ENCODE measurements at places on chromosomes 1 and 21.

- no peak for DNase-seq
These were observed 6.7 kb upstream of the CD55 start for GRCh38 chr1:207314816-207315215.

DNA sequence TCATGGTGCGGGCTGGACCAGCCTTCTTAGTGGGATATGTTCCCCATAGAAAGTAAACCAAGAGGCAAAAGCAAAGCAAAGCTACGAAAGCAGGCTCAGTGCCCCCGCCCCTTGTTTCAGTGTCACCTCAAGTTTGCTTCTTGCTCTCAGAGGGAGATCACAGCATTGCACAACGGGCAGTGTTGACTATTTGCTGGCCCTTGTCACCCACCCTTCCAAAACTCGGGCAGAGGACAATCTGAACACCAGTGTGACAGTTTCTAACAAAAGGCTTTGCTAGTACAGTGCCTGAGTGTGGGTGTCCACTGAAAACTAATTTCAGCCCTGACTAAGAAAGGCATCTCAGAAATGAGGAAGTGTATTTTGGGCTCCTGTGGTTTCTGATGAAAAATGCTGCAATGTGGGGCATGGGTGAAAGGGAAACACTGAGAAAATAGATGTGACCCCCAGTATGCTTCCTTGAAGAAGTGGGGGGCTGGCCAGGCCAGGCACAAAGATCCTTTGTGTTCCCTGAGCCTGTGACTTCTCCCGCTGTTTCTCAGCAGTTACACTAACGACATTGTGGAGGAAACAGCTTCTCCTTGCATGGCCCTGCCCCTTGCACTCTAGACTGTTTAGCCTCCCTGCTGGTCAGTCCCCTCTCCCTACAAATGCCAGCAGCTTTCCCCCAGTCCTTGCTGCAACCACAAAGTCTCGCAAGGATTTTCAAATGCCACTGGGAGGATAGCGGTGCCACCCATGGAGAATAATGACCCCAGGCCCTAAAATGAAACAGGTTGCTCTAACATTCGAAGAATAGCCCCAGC is 33.3 kb upstream of the KCNE1 start:
- peak; percentile 18 for DNase-seq

- no peak for DNase-seq
These were observed 189.8 kb upstream of the PLXNA2 start for GRCh38 chr1:208433971-208434370.

DNA sequence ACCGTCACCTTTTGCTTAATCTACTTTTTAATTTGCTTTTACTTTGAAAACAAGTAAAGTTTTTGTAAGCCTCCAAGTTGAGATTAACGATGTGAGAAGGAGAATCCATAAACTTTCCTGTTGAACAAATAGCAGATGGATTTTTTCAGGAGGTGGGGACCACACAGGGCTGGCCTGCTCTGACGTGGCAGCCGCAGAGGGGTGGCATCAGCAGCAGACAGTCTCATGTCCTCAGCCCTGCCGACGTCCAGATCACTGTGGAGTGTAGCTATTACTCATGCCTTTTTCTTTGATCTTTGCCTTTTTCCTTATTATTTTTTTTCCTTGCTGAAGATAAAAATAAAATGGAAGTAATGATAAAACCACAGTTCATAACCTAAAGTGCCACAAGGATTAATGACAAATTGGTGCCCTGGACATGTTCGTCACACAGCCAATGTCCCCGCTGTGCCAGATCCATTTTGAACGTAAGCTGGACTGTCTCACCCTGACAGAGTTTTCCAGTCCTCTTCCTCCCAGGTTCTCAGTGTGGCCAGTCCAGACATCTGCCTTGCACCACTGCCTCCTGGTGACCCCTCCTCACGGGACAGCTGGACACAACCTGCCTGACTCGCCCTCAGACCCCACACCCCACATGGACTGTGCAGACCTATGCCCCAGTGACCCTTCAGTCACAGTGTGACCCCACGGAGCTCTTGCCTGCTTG is 15.4 kb upstream of the ZBTB21 start:
- no peak for DNase-seq

DNA sequence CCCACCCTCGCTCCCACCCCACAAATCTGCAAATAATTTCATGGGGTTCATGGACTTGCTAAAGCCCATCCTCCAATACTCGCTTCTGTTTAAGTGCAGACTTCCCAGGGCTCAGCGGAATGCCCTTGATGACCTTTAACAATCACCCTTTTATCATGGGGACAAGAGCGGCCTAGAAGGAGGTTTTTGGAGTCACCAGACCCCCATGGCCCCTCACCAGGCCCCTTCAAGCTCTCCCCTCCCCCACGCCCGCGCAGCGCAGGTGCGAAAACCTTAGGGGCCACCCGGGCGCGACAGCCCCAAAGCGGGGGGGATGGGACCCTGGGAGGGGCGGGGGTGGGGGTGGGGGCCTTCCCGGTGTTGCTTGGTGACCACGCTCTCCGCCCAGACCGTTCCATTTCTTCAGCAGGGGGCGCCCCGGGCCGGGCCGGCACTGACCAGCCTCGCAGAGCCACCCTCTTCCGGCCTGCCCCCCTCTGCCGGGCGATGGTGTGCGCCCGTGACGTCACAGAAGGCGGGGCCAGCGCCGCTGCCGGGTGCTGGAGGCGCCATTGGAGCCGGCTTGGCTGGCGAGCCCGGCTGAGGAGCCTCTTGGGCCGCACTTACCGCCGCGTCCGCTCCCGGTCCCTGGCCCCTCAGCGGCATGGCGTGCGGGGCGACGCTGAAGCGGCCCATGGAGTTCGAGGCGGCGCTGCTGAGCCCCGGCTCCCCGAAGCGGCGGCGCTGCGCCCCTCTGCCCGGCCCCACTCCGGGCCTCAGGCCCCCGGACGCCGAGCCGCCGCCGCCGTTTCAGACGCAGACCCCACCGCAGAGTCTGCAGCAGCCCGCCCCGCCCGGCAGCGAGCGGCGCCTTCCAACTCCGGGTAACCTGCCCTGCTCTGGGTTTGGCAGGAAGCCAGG is at the start of gene AKIRIN1:
Gene AKIRIN1 (plus strand): TSS at position 539 of the 900 bp plus-strand sequence. CDS start 105 bp downstream, at position 644.
- peak; percentile 87 for DNase-seq

GRCh38 chr1:202561726-202562443 is 148.4 kb downstream of the SYT2 start:
- DNase-seq, result peak; percentile 24

DNA sequence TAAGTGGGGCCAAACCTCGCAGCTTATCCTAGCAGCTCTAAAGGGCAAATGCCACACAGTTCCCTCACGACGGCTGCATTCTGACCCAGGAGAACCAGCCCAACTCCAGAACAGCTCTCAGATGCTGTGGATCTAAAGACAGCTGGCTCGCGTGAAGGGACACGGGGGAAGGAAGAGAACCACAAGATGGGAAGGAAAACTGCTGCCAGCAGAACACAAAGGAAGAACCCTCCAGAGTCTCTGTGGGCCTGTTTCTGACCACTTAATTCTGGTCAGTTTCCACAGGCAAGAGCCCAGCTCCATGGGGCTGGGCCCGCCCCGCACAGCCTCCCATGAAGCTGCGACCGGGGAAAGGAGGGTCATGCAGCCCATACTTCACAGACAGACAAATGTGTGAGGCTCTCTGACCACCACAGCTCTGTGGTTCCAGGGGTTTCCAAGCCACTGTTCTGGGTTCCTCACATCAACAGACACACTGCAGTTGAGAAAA is 61.1 kb downstream of the SLC45A1 start:
- DNase-seq, result no peak

GRCh38 chr1:55726994-55727393 is 511.8 kb upstream of the USP24 start:
- no peak for DNase-seq

DNA sequence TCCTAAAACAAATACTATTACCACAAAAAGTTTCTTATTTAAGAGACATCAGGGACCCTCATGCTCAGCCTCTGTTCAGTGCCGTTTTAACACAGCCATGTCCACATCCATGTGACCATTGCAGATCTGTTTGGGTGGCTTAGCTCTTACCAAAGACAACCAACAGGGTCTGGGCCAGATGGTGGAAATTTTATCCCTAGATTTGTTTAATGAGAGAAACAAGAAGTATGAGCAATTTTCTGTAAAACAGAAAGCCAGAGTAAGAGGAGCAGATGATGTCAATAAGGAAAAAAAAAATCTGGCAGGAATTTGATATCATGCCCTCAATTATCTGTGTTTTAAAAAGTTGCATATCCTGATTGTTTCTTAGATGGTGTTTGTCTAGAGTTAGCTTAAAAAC is 299.9 kb downstream of the TM2D1 start:
- DNase-seq, result no peak

GRCh38 chr1:47514229-47514628 is 76.4 kb downstream of the FOXD2 start:
- no peak for DNase-seq

DNA sequence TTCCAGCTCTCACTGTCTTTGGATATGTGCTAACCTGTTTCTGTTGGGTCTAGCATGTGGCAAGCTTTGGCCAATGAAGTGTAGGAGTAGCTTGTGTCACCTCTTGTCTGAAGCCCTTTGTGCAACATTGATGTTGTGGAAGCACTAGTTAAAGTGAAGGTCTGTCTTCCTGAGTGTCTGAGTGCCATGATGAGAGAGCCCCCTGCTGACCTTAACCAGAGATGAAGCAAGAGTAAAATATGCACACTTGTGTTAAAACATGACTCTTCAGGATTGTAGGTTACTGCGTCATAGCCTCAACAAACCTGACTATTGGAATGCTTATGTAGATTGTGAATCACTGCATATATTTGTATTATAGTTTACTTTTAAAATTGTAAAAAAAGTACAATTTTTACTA is 103.7 kb downstream of the NCAM2 start:
- no peak for DNase-seq

GRCh38 chr1:160093624-160094290 is 4.7 kb downstream of the IGSF8 start:
- DNase-seq, result no peak

- DNase-seq, result no peak
These were observed 15.7 kb downstream of the MAP3K21 start for GRCh38 chr1:233343262-233343661.

DNA sequence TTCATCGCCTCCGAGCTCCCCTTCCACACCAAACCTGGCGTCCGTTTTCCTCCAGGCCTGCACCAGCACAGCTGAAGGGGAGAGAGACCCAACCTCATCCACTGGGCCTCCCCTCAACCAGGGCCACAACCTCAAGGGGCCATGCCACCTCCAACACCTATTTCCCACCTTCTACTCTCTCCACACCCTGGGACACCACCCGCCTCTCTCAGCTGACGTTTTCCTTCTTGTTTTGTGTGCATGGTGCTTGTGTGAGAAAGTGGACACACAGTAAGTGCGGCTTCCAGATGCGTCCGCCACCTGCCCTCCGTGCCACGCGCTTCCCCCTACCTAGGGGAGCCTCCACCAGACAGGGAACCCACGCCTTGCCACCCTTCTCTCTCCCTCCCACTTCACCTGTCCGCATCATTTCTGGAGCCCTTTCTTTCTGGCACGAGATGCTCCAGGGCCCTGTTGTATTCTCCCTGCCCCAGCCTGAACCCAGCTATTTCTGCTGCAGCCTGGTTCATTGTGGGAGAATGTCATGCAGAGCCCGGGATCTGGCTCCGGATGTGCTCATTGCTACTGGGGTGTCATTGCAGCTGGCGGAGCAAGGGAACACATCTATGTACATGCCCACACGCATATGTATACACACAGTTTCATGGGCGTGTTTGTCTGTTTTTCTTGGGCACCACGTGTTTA is 1.3 kb upstream of the GNB1 start:
- no peak for DNase-seq

GRCh38 chr1:169108863-169109560 is 2.5 kb downstream of the ATP1B1 start:
- peak; percentile 82 for DNase-seq

- DNase-seq, result no peak
These were observed 21.5 kb downstream of the TP53BP2 start for GRCh38 chr1:223824287-223824686.

DNA sequence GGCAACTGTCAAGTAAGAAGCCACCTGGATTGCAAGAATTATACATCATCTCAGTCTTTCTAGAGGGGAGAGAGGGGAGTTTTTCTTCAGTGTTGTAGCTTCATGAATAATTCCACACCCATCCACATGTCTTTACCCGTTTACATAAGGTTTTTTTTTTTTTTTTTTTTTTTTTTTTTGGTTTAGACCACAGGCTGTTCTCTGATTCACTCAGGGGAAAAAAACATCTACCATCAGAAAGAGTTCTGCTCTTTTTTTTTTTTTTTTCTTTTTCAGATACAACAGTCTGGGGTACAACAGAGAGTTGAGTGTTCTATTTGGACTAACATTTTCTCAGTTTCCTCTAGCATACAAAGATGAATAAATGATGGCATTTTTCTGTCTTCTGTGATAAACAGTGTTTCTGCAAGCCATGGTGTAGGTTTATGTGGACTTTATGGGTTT is 4.9 kb upstream of the KIF14 start:
- no peak for DNase-seq

- no peak for DNase-seq
These were observed 600.5 kb downstream of the USP25 start for GRCh38 chr21:16330082-16330907.

DNA sequence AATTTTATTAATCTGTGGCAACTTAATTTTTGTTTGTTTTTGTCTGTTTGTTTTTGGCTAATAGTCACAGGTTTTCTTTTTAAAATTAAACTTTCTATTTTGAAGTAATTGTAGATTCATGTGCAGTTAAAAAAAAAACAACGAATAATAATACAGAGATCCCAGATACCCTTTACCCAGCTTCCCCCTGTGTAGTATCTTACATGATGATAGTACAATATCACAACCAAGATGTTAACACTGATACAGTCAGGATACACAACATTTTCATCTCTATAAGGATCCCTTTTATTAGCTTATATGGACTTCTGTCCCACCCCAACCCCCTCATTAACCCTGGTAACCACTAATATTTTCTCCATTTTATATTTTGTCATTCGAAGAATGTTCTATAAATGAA is 5.9 kb downstream of the VPS45 start:
- DNase-seq, result no peak
